ENCODE measurements at places on chromosomes 6 and 20. TPM values are rescaled to one million over a fixed set of nuclear protein-coding genes. Genes with fewer than 3 reads are reported as not detected.

UTRN gene
- total RNA-seq: 33.8 TPM

OR2H1 gene
- total RNA-seq: under 0.01 TPM

SPATS1 gene
- 0.41 TPM for total RNA-seq

- no peak for DNase-seq
Measured at GRCh38 chr20:12093057-12093796, 175.5 kb downstream of the BTBD3 start.

DNA sequence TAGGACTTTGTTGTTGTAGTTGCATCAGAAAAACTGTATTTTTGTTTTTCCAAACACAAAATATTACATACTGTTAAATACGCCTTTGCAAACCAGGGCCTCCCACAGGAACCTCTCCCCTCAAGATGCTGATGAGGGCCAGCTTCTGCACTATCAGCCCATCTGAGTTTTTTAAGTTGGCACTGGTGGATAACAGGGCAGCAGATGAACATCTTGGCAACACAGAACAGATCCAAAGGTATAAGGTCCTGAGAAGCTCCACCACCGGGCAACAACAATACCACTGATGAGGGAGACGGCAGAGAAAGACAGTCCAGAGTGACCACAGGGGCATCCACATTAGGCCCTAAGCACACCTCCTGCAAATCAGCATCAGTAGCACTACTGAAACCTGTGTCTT is 177.7 kb downstream of the DLL1 start:
- no peak for DNase-seq

GRCh38 chr6:146905181-146905704 is 299.0 kb upstream of the STXBP5 start:
- no peak for DNase-seq

DNA sequence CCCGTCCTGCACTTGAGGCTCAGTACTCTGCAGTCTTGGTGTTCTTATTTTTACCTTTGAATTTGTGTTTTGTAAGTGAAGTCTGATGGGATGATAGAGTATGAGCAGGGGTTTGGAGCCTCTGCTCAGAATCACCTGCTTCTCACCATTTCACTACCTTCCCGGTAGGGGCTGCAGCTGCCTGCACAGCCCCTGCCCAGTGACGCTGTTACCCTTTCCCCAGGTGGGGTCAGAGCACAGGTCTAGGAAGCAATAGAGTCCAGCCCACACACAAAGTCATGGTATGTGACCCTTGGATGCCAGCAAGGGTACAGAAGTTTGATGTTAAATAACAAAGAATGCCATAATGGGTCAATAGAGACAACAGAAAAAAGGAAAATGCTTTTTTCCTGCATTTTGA is 101.8 kb upstream of the TCF21 start:
- no peak for DNase-seq

GRCh38 chr6:5705252-5705651 is 301.5 kb downstream of the NRN1 start:
- no peak for DNase-seq

- DNase-seq: no peak
Measured at GRCh38 chr6:161151660-161152526, 122.0 kb downstream of the AGPAT4 start.

- DNase-seq: peak; percentile 17
Measured at GRCh38 chr6:97049253-97050011, 124.9 kb downstream of the KLHL32 start.

DNA sequence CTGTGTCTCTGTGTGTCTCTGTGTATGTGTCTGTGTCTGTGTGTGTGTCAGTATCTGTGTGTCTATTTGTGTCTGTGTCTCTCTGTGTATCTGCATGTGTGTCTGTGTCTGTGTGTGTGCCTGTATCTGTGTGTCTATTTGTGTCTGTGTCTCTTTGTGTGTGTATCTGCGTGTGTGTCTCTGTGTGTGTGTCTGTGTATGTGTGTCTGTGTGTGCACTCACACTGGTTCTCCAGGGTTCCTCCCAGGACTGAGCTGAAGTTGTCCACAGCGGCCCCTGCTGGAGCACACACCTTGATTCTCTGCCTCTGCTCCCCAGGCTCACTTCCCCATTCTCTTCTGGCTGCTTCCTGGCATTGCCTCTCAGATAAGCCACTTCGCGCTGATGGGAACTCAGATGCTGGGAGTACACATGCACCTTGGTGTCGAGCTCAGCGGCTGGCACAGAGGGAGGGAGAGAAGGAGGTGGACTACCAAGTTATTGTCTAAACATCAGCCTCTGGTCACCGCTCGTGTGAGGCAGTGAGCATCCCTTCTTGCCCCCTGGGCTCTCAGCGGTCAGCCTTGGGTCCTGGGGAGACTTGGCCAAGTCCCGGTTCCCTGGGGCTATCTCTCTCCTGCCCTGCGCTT is 104.9 kb upstream of the NXT1 start:
- peak; percentile 41 for DNase-seq

PLTP gene
- 19.2 TPM for total RNA-seq

DNA sequence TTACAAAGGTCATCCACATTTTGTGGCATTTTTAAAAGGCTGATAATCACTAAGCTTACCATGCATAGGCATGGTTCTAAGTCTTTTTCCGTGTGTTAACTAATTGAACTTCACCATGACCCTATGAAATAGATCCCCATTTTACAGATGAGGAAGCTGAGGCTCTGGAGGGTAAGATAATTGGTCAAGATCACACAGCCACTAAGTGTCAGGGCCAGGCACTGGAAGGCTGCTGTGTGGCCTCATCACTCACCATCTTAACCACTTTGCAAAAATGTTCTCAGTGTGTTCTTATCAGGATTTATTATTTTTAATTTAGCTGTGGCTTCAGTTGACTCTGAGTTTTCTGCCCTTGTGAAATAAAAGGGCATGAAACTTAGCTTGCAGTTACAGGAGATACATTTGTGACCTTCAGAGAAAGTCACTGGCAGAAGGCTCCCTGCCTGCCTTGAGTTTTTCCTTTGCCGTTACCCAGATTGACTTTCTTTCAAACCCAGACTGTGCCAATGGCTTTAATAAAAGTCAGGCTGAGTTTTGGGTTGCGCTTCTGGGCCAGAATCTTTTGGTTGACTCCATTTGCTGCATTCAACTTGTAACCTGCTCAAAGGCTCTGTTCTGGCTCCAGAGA is 82.0 kb downstream of the EZR start:
- no peak for DNase-seq
